ENCODE measurements at places on chromosomes 3 and 15. TPM values are rescaled to one million over a fixed set of nuclear protein-coding genes. Genes with fewer than 3 reads are reported as not detected.

Gene OCA2
- total RNA-seq = not detected

Gene KIF7
- total RNA-seq = 7.6 TPM

Gene PPCDC
- 21.7 TPM for total RNA-seq

Gene NXPE3
- 22.3 TPM for total RNA-seq

Gene TMEM266
- total RNA-seq = under 0.01 TPM

Gene ZBTB47
- 12.8 TPM for total RNA-seq

Gene CELF6
- not detected for total RNA-seq

Gene SRGAP3
- 1.2 TPM for total RNA-seq

Gene SLC24A5
- not detected for total RNA-seq

Gene DAPK2
- total RNA-seq = 0.34 TPM

Gene DLL4
- under 0.01 TPM for total RNA-seq

Gene DUOXA2
- total RNA-seq = not detected

Gene SPINK8
- total RNA-seq = not detected

Gene APBA2
- 27.9 TPM for total RNA-seq

Gene ACTC1
- not detected for total RNA-seq

Gene GOLGA6L9
- total RNA-seq = 1.2 TPM

Gene CCDC50
- total RNA-seq = 69.6 TPM

Gene PPP1R14D
- total RNA-seq = not detected

Gene CKMT1B
- not detected for total RNA-seq

Gene CLDN16
- total RNA-seq = not detected

Gene TMEM40
- not detected for total RNA-seq

Gene GOLGA6L7
- not detected for total RNA-seq

Gene POPDC2
- not detected for total RNA-seq

Gene LMOD3
- total RNA-seq = not detected

Gene NMB
- 12.1 TPM for total RNA-seq

Gene IFT80
- total RNA-seq = 28.7 TPM

Gene IQCF5
- total RNA-seq = not detected

Gene MAP6D1
- 3.2 TPM for total RNA-seq

Gene KNL1
- total RNA-seq = 15.5 TPM

Gene DNAJB11
- 44.4 TPM for total RNA-seq

Gene LRRN1
- total RNA-seq = 0.17 TPM

Gene CEP19
- total RNA-seq = 0.89 TPM

Gene IL5RA
- not detected for total RNA-seq

Gene HRH1
- 5.4 TPM for total RNA-seq

Gene DPPA4
- 1.2 TPM for total RNA-seq

Gene EBLN2
- 0.89 TPM for total RNA-seq

Gene EIF4G1
- total RNA-seq = 375 TPM

Gene RBP2
- not detected for total RNA-seq

Gene MGLL
- total RNA-seq = 49.4 TPM

Gene ANKRD63
- not detected for total RNA-seq

Gene KY
- not detected for total RNA-seq

Gene TRPC1
- total RNA-seq = 8.2 TPM

Gene ACAN
- total RNA-seq = under 0.01 TPM

Gene CCRL2
- not detected for total RNA-seq

Gene TMCO5A
- total RNA-seq = not detected

Gene TGM5
- total RNA-seq = not detected

All from bronchus fibroblast of lung (primary cell).